ENCODE measurements at places on chromosomes 12 and 14.

DNA sequence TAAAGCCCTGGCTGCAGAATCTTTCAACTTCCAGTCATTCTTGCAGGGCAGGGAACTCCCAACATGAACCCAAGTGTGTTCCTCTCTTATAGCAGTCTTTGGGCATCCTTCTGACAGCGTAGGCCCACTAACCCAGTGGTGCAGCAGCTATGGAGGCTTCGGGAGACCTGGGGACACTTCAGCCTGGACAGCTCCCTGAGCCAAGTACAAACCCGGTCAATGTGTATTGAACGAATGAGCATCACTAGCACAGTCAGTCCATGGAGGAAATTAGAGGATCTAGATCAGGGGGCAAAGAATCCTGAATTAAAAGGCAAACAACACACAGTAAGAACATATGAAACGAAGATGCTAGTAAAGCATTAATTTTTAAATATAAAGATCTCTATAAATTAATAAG lies 41.8 kb downstream of the KIAA0586 start:
- no peak for DNase-seq

- DNase-seq = no peak
These were observed 98.0 kb upstream of the E2F7 start for GRCh38 chr12:77163074-77164038.

DNA sequence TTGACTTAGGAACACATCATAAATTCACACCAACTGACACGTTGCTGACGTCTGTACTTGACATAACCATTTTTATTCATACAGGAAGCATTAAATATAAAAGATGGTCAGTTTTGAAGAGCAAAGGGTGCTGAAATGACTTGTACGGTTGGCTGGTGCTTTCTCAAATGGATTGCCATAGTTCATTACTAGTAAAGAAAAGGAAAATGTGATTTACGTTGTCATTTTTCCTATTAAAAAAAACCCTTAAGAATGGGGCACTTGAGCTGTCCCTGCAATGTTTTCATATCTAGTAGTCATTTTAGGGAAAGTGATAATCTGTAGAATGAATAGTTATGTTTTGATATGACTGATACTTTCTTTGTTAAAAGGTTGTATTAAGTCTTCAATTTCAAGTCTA lies 22.5 kb upstream of the MANSC4 start:
- no peak for DNase-seq

GRCh38 chr12:69987579-69988091 lies 162.6 kb downstream of the MYRFL start:
- DNase-seq = no peak

DNA sequence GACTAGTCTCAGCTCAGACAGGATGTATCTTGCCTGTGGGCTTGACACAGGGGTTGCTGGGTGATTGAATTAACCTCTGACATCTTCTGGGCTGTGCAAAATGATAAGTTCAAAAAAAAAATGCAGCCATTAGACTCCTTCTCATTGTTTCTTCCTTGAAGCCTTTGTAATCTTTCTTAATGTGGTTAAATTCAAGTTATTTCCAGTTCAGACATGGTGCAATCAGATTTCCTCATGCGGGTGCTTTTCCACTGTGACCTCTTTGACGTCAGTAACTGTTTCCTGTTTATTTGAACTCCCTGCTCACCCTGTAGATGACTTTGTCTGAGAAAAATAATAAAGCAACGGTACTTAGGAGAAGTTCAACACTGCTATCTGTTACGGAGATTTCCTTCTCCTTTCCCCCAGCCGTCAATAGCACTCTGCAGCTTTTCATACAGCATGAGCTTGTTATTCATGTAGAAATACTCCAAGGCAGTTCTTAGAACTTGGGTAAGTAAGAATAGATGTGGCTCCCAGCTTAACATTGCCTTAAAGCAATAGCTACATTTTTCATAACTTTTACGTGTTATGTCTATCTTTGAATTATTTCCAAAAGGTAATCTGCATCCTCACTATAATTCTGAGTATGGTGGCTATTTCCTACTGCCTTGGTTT lies 155.5 kb downstream of the PRKCH start:
- DNase-seq = no peak

GRCh38 chr12:64652346-64652745 lies 42.1 kb downstream of the RASSF3 start:
- DNase-seq = no peak

- DNase-seq = no peak
These were observed 72.3 kb upstream of the STXBP6 start for GRCh38 chr14:25122211-25122610.

GRCh38 chr14:98808494-98809407 lies 463.2 kb downstream of the BCL11B start:
- no peak for DNase-seq

Measured in endodermal cell (in vitro differentiated cells).